Uterus (tissue), 4 donors: ENCODE measurements at places on chromosomes 7 and 10.

- no peak for DNase-seq
These were observed 97.5 kb upstream of the CCDC6 start for GRCh38 chr10:60003651-60004523.

- no peak for DNase-seq
These were observed 152.1 kb downstream of the OAT start for GRCh38 chr10:124266468-124267230.

GRCh38 chr7:75776295-75776971, 4.4 kb upstream of the CCL26 start:
- no peak for DNase-seq

DNA sequence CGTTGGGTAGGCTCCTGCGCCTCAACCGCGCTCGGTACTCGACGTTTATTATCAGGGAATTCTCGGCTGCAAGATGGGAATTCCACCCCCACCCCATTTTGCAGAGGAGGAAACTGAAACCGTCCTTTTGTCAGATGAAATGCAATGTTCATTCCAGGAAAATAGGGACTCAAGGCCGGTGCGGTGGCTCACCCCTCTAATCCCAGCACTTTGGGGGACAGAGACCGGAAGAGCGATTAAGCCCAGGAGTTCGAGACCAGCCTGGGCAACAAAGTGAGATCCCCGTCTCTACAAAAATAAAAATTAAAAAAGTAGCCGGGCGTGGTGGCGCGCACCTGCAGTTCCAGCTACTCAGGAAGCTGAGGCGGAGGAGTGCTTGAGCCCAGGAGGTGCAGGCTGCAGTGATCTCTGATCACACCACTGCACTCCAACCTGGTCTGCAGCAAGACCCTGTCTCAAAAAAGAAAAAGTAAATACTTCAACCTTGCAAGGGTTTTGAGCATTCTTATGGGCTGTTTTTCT, 720 bp upstream of the RFC2 start:
- DNase-seq: no peak

DNA sequence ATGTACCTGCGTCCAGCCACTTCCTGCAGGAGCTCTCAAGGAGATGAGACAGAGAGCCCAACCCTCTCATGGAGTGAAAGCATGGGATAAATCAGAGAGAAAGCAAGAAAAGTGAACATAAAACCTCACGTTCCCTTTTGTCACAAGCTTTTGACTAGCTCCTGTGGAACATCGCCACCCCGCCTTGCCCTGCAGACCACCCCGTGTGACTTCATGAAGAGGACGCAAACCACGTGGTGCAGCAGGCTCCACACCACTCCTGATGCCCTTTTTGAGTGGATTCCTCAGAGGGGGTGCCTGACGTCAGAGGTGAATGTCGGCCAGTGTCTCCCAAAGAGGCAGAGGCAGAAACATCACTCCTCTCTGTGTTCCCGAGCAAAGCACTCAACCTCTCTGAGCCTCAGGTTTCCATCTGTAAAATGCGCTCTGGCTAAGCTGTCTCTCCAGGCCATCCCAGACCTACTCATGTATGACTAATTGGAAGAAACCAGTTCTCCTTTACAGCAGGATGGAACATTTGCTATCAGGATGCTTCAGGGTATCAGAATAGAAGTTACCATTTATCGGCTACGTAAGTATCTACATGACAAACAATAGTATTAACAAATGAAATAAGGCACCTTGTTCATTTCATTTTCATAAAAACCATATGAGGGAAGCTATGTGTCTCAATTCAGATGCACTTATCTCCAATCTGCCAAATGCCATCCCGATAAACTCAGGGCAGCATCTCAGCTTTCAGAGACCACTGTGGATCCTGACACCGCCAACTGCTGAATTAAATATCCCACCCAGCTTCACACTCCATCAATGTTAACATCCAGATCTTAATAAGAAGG, 5.3 kb downstream of the ZNF488 start:
- no peak for DNase-seq

DNA sequence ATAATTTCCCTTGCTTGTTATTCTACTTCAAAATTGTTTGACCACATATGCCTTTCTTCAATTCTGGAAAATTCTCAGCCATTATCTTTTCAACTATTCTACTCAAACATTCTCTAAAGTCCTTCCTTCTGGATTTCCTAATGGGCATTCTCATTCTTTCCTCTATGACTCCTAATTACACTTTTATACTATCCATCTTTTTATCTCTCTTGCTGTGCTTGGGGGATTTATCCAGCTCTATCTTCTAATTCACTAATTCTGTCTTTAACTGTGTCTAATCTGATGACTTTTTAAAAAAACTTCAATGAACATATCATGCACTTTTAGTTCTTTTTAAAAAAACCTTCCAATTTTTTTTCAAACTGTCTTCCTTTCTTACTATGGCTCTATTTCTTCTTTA, 38.4 kb downstream of the C10orf143 start:
- no peak for DNase-seq

DNA sequence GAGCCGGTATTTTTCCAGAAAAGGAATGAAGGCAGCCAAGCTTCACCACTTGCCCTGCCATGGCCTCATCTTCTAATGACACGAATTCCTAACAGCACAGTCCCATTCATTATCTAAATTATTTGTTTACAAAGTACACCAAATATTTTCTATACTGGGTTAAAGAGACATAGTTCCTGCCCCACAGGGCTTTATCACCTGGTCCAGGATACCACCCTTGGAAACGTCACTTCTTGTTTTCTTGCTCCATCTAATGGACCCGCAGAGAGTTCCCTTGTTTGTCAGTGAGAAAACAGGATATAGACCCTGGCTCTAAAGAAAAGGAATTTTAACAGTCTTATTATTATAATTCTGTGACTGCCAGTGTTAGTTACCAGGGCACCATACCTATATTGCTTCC, 1165.4 kb downstream of the GATA3 start:
- DNase-seq: no peak

GRCh38 chr7:73844848-73845460, 2.6 kb upstream of the METTL27 start:
- no peak for DNase-seq

DNA sequence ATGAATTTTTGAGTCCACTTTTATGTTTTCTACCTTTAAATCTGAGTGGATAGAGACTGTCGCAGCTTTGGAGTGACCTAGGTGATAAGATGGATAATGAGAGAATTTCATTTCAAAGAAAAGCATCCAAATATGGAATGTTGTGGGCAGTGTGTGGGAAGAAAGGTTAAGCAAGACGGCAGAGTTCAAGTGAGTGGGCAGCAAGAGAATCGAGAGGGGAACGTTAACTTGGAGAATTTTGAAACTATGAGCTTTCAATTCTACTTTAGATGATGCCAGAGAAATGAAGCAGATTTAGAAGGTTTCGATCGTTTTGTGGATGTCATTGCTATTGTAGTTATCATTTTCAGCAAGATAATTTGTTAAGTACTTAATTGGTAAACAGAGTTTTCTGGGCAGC, 73.0 kb downstream of the XRCC2 start:
- no peak for DNase-seq

DNA sequence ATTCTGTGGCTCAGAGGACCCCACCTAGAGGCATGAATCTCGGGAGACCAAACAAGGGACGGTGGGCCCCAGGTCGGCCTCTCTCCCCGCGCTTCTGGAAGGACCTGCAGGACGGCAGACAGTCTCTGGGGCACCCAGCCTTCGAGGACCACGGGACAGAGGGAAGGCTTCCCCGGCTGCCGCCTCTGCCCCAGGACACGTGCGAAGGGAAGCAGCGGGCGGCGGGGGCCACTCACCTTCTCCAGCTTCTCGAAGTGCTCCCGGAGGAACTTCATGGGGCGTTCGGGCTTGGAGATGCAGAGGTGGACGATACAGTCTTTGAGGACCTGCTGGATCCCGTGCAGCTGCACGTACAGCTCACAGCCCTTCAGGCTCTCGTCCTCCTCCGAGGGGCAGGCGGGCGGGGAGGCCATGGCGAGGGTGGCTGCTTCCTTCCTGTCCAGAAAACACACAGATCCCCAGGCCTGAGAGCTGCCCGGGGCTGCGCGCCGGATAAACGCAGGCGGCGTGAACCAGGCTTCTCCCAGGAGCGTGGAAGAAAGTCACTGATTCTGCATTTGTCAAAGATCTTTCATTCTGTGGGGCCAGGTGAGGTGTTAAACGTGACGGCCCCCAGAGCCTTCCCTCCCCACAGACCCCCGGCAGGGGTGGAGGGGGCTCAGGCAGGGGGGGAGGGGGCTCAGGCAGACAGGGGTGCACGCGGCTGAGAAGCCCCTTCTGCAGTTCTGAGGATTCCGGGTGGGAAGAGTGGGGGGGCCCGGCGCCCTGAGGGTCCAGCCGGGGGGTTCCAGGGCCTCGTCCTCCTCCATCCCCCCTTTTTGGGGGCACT, 15.2 kb upstream of the DNAAF5 start:
- DNase-seq: peak; percentile 39

- DNase-seq: no peak
These were observed 17.6 kb downstream of the ASB13 start for GRCh38 chr10:5648494-5649457.

DNA sequence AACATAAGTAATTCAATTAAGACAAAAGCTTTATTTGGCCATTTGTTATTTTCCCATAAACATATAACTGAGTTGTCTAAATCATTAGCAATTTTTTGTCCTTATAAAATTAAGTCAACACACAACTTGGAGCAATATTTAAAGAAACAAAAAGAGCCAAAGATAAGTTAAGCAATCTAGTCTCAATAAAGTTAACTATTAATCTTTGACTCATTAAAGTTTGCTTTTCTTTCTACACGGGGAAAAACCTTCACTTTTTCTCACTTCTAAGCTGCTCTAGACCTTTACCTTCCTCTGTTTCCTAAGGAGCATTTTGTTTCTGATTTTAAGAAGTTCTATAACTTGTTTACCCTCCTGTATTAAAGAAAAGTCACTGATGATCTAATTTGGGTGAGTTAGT, 867.1 kb upstream of the PHF14 start:
- no peak for DNase-seq

DNA sequence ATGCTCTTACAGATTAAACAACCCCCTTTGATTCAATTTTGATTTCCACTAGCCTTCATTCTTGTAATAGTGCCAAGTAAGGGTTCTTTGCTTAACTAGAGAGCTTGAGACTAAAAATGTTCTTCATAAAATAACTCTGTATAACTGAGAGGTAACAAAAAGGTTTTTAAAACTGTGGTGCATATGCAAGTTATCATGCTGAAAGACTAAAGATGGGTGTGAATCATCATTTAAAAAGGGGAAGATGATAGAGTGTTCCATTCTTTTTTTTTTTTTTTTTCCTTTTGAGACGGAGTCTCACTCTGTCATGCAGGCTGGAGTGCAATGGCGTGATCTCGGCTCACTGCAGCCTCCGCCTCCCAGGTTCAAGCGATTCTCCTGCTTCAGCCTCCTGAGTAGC, 11.1 kb downstream of the MDFIC start:
- DNase-seq: no peak

- no peak for DNase-seq
These were observed 257.0 kb upstream of the MINDY3 start for GRCh38 chr10:16117305-16117695.

GRCh38 chr7:148623586-148624282, 33.2 kb downstream of the C7orf33 start:
- no peak for DNase-seq

DNA sequence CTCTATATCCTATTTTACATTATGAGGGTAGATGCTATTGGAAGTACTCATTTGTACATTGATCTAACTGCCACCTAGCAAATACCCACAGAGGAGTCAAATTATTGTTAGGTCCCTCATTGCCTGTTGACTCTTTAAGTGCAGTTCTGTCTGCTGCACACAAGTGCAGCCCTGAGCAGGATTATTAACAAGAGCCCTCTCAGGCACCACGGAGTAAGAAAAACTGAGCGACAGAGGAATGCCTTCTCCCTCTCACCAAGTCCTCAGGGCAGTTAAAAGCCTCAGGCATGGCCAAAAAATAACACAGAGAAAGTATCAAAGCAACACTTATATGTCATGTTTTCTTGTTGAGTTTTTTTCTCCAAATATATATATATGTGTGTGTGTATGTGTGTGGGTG, 340.0 kb upstream of the NRG3 start:
- no peak for DNase-seq

DNA sequence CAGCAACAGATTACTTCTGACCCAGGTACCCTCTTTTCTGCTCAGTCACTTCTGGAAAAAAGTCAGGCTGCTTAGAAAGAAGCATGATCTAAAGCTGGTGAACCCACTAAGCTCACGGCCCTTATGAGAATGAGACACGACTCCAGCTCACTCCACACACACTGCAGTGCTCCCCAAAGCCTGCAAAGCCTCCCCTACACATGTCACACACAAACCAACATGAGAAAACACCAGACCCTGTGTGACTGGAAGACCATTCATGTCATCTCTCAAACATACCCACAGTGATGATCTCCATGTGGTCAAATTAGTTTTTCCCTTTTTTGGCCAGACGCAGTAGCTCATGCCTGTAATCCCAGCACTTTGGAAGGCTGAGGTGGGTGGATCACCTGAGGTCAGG, 391 bp downstream of the ANKRD61 start:
- DNase-seq: no peak

- DNase-seq: no peak
These were observed 311.0 kb downstream of the PTPRN2 start for GRCh38 chr7:158276414-158277218.

GRCh38 chr10:73032536-73032935, 64.1 kb downstream of the P4HA1 start:
- DNase-seq: no peak

- no peak for DNase-seq
These were observed 2.1 kb upstream of the WNT2 start for GRCh38 chr7:117324960-117325359.

DNA sequence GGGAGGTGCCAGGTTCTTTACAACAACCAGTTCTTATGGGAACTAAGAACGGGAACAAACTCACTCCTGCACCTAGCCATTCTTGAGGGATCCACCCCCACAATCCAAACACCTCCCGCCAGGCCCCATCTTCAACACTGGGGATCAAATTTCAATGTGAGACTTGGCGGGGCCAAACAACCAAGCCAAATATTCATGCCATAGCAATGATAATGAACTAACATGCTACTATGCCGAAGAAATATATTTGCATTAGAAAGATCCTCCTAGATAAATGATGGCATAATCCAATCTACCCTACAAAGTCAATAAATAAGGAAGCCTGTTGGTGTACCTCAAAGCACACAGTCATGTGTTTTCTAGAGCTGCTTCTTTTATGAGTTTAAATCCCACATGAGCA, 57.6 kb downstream of the CCDC71L start:
- DNase-seq: no peak

DNA sequence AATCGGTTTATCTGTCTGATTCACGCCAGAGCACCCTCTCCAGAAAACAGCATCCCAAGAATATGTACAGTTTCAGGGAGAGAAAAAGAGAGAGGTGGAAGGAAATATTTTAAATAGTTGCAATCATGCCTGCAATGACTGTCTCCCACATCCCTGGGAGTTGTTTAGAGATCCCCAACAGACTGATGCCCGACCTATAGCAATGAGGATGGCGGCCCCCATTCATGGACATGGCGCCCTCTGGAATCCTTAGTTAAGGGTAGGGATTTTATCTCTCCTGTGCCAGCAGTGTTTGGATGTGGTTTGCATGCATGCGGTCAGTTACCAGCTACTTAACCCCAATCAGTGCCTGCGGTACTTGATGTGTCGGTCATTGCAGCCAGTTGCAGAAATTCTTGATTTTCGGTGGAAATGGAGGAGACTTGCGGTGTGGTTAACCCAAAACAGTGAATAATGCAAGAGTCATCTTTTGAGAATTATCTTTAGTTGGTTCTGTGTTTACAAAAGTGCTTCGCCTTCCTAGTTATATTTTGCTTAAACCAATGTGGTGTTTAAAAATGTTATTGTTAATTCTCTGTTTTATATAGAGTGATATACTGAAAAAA, 186.0 kb upstream of the TCF7L2 start:
- DNase-seq: no peak

- no peak for DNase-seq
These were observed 88.7 kb downstream of the ARID5B start for GRCh38 chr10:61989995-61990760.
